ENCODE measurements at places on chromosomes 4 and X.

DNA sequence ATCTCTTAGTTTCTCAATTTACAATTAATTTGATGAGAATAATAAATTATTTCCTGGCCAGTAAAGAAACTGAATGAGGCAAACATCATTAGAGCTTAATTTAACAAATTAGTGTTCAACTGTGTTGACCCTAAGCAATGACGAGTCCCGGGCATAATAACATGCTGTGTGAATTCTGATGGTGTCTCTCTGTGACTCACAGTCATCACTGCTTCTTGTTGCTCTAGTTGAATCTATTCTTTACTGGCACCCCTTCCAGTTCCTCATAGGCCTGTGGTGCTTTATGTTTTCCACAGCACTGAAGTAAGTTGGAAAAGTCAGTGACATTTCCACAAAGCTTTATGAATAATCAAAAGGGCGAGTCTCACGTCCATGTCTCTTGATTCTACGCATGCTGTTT is 57.7 kb upstream of the SLC7A11 start:
- no peak for DNase-seq

- DNase-seq = no peak
Observed at GRCh38 chr4:188246488-188246887, 107.2 kb downstream of the TRIML1 start.

DNA sequence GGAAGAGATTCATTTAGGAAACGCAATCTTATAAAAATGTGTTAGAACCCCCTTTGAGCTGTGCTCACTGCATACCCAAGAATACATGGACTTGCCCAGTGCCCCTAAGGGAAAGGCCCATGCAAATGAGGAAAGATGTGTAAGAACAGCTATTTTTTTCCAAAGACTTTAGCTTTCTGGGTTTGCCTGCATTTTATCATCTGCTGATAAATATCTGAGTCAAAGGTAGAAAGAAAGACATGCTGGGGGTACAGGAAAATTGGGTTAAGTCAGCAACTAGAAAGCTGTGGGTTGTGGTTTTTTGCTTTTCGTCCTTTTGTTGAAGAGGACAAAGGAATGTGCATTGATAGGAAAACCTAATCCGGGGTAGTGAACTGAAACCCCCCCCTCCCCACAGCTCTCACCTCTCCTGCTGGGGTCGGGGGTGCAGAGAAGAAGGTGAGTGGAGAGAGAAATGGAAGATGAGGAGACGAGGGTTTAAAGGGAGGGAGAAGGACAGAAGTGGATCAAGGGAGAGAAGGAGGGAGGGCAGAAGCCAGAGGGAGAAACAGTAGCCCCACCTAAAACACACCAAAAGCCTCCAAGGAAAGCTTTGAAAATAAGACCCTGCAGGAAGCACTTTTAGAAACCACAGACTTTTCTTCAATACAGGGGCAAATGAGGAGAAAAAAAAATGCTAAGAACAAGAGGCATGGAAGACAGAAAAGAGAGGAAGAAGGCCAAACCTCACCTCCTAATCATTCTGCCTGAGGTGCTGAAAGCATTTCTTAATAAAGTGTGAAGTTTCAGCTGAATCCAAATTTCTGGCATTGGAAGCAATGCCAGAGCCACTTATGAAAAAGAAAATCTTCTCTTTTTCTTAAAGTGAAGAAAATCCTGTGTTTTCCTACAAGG is 49.3 kb downstream of the KDR start:
- DNase-seq = no peak

- no peak for DNase-seq
Observed at GRCh38 chr4:165972747-165973146, 99.7 kb downstream of the TLL1 start.

DNA sequence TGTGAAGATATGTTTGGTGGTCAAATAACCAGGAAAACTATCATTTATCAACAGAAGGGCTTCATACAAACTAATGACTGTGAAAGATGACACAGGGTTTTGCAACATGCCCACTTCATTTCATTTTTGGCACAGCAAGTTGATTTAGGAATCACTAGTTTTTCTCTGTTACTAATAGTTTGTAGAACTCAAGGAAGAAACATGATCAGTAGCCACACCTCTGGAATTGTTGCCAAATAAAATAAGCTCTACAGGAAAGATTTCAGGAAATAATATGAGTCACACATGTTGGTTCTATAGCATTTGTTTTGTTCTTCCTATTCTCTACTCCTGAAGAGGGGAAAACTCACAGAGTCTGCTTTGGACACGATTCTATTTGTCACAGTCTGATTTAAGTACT is 255.4 kb downstream of the TLL1 start:
- DNase-seq = no peak

- no peak for DNase-seq
Observed at GRCh38 chr4:109126856-109127255, 175.6 kb downstream of the COL25A1 start.
